Activated T-cell treated with anti-CD3 and anti-CD28 coated beads, Interleukin-2, amount 50 U/mL, for 1 hour (primary cell): ENCODE measurements at places on chromosomes 7 and 10.

DNA sequence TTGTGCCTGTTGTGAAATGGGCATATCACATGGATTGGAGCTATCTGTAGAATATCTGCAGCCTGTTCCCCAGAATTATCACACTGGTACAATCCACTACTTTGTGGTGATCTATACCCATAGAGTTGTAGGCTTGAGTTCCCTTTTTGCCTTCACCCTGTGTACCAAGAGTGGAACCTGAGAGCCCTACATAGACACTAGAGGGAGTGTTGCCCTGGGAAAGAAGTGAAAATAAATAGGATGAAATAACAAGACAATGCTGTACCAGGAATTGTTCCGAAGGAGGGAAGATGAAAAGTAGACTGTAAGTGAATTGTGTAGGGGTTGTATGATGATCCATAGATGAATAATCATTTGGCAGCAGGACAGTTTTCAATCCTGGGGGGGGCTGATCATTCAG, 9.0 kb downstream of the SORCS3 start:
- no peak for DNase-seq

- no peak for DNase-seq
These were observed 32.6 kb downstream of the LHPP start for GRCh38 chr10:124494046-124494807.

DNA sequence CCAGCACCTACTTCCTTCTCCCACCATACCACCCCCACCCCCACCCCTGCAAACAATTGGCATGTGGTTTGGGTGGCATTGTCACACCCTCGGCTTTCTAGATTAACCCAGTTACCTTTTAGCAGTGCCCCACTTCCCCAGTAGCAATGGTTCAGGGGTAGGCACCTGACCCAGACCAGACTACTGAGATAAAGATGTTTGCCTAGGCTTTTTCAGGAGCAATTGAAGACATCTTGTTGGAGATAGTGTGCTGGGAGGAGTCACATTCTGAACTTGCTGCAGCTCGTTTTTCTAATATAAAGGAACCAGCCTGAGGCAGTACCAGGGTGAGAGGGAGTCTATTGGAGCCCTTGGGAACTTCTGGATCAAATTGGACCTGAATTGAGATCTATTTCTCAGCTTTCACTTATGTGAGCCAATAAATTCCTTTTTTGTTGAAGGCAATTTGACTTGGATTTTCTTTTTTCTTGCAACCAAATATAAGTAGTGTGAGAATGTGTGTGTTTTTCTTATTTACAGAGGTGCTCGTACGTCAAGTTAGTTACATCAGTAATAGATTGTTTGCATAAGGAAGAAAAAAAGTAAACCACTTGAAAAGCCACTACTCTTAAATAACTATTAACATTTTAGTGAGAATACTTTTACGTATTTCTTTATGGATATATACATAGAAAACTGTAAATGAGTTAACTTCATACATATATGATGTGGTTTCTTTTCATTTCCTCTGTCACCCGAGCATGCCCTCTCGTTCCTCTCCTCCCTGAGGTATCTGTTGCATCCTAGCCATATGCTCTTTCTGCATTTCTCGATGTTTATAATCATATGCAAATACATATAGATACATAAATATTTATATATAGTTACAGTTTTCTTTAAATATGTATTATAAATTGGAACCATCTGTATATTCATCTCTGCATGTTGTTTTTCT, 38.0 kb downstream of the RAB18 start:
- no peak for DNase-seq

- no peak for DNase-seq
These were observed 56.9 kb upstream of the AOAH start for GRCh38 chr7:36781011-36781738.

- no peak for DNase-seq
These were observed 89.4 kb upstream of the DUSP5 start for GRCh38 chr10:110408203-110408871.

- no peak for DNase-seq
These were observed 111.3 kb upstream of the RHEB start for GRCh38 chr7:151630851-151631569.

DNA sequence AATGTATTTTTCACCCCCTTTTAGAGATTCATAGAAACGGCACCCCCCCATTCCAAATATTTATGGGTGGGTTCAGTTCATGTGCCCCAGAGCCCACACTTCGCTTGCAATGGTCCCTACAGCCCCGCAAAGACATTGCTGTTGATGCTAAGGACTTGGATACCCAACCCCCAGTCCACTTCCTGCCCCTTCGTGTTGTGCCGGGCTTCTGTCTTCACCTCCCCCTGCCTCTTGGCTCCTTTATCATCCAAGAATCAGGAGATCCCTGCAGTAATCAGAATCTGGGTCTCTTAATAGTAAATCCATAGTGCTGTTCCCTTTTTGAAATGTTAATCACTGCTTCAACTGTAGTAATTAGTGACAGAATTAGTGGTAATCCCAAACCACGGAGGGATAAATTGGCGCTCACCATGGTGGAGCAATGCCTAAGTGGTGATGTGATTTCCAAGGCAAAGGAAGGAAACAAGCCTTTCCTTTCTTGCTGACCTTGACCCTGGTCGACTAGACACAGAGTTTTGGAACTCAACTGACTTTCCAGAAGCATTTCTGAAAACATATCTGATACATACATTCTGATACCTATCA, 67.7 kb downstream of the HK1 start:
- DNase-seq: no peak

DNA sequence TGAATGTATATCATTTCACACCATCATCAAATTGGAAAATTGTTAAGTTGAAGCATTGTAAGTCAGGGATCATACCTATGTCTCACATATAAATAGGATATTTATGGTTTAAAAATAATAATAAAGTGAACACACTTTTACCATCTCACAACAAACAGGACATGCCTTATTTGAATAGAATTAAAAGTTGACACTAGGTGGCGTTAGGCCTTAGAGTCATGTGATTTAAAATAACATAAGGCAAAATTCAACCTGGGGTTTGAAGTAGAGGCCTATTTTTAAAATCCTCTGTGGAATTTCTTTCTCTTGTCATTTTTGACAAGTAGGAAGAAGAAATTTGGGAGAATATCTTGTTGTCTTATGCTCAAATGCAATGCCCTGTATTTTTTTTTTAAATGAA, 184.7 kb upstream of the PCDH15 start:
- no peak for DNase-seq

- DNase-seq: no peak
These were observed 82.7 kb downstream of the CUX1 start for GRCh38 chr7:101900103-101900502.

DNA sequence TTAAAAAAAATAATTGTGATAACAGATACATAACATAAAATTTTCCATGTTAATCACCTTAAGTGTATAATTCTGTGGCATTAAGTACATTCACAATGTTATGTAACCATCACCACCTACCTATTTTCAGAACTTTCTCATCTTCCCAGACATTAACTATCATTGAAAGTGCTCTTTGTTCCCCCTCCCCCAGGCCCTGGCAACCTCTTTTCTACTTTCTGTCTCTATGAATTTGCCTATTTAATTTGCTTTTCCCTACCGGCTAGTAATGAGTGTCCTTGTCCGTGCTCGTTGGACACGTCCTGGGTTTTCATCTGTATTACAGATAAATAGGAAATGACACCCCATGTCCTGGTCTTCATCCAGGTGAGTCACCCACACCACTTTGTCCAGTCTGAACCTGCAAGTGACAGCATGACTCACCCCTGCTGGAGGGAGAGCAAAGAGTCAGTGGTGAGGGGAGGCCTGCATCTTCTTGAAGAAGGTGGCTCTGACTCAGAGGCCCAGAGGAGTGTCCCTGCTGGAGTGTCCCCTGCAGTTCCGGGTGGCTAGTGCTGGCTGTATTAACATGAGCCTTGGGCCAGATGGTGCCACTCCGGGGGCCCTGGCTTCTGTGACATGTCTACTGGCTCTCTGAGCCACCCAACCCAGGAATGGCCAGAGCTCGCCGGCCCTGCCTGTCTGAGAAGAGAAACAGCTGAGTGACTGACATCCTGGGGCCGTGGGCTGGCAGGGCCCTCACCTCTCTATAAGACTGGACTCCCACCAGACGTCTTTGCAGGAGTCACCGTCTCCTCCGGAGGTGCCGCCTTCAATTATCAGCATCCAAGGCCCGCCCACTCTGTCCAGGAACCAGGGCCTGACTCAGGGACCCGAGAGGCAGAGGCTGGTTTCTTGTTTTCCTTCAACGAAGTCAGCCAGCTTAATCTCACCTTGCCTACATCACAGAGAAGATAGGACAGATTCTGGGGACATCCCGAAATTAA, 503.2 kb upstream of the MKI67 start:
- no peak for DNase-seq

- no peak for DNase-seq
These were observed 936.6 kb downstream of the NRG3 start for GRCh38 chr10:82811621-82812020.

- no peak for DNase-seq
These were observed 6.0 kb upstream of the SLC29A3 start for GRCh38 chr10:71312811-71313789.

DNA sequence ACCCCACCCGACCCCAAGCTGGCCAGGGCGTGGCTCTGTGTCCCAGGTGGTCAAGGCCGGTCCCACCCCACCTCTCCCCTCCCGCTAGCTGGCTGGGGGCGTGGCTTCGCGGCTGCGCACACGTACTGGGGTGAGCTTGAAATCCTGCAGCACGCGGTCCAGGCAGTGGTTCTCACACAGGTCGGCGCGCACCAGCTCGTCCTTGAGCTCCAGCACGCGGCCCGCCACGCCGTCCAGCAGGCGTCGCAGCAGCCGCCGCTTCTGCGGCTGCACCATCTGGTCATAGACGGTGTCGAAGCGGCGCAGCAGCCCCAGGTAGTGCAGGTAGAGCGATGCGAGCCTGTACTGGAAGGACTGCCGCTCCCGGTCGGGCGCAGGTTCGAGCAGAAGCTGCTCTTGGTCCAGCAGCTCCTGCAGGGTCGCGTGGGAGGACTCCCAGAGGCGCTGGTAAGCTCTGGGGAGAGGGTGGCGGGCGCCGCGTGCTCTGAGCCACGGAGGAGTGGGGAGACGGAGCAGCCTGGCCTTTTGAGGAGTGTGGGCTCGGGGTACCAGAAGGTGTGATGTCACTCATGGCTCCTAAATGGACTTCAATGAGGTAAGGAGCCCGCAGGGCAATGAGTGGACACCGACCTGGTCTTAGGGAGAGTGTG, 5.8 kb downstream of the H2BK1 start:
- no peak for DNase-seq

DNA sequence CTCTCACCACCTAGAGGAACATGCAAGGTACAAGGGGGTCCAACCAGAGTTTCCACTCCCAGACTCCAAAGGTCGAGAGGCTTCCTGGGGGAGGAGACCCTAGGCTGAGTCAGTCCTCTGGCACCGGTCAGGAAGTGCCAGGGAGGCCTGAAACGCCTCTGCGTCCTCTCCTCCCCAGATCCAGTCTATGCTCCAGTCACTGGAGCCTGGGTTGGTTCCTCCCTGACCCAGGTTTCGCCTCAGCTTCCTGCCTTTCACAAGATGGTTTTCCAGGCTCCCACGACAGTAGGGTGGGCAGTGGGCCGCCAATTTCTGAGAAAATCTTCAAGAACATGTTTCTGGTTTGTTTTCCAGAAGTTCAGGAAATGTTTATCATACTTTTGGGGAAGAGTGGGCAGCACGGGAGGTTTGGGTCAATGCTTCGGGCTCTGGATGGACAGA, 30.0 kb downstream of the DUSP5 start:
- no peak for DNase-seq

DNA sequence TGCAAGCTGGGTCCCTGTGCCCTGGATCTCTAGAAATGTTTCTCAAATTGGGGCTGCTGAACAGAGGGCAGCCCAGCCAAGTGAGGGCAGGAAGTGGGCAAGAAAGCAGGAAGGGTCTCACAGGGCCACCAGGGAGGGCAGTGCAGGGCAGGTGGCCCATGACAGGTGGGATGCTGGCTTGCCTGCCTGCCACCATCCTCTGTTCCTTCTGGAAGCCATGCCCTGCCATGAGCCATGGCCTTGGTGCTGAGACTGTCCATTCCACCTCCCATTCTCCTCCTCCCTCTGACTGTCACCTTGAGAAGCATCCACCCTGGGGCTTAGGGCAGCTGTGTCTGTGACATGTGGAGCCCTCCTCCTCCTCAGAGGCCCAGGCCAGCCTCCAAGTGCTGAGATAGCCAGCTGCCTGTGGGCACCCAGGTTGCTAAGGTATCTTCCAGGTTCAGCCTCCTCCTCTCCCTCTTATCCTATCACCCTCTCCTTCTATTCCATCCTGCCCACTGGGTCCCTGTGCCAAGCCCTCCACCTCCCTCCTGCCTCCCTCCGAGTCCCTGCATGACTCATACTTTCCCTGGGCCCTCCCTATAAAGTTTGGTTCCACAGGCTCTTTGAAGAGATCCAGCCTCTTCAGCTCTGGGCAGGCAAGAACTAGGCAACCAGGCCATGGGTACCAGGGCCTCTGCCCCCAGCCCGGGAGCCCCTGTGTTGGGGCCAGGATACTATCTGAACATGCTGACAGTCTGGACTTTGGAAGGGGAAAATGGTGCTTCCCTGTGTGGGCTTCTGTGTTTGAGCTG, 1.3 kb downstream of the VSIR start:
- DNase-seq: peak; percentile 60

DNA sequence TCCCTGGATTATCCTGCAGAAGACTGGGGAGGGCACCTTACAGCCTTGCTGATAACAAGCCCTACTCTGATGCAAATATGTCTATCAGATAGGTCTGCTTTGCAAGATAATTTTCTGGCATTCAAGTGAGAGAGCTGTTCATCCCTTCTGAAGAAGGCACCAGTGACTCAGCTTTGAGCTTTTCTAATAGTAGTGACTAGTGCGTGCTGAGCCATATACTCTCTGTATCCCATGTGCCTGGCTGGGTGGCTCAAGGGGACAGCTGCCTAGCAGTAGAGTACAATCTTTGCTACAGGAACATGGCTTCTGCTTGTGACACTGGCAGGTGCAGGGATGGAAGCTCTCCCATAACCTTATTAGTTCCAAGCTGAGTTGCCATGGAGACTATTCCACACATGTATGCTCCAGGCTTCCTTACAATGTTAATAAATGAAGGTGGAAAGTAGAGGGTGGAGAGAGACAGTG, 35.0 kb upstream of the ABCB4 start:
- no peak for DNase-seq

- no peak for DNase-seq
These were observed 14.4 kb downstream of the SCIN start for GRCh38 chr7:12584930-12585329.

GRCh38 chr7:125599387-125599786, 669.8 kb upstream of the POT1 start:
- no peak for DNase-seq

GRCh38 chr7:112881-113280, 79.5 kb upstream of the FAM20C start:
- no peak for DNase-seq

GRCh38 chr10:59991117-59991516, 84.8 kb upstream of the CCDC6 start:
- no peak for DNase-seq

GRCh38 chr7:154575497-154575896, 427.4 kb downstream of the PAXIP1 start:
- DNase-seq: no peak

- DNase-seq: no peak
These were observed 101.4 kb downstream of the RELN start for GRCh38 chr7:103887853-103888602.

GRCh38 chr10:45548068-45548467, 124.5 kb downstream of the ZFAND4 start:
- DNase-seq: no peak
